Hypothalamus (tissue), 51 donors: ENCODE measurements at places on chromosomes 3 and 15.

DNA sequence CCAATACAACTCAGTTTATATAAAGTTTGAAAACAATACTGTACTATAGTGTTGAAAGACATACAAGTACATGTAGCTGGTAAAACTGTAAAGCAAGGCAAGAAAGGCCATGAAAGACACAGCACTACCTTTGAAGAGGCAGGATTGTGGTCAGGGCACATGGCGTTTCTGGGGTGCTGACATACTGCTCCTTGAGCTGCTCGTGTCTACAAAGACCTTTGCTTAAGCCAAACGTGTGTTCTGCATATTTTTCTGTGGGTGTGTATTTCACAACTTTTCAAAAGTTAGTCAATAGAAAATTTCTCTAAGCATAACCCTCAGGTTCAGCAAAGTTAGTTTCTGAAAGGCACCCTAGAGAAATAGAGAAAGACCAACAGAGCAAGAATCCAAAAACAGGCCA is 14.1 kb upstream of the TOPAZ1 start:
- no peak for DNase-seq

DNA sequence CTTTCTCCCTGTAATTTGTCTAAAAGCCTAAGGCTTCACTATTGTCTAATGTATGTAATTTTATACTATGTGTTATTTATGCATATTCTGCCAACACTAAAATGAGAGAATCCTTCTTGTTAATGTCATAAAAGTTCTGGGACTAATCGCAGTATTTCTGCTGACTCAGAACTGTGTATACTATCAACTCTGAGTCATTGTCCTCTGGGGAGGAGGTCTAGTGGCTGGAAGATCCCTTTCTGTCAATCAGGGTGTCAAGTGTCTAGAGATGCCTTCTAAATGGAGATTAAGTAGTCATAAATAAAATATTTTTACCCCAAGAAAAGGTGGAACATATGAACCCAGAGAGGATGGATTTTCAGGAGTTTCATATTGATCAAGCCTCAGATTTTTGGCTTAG is 473.4 kb downstream of the AGBL1 start:
- no peak for DNase-seq

DNA sequence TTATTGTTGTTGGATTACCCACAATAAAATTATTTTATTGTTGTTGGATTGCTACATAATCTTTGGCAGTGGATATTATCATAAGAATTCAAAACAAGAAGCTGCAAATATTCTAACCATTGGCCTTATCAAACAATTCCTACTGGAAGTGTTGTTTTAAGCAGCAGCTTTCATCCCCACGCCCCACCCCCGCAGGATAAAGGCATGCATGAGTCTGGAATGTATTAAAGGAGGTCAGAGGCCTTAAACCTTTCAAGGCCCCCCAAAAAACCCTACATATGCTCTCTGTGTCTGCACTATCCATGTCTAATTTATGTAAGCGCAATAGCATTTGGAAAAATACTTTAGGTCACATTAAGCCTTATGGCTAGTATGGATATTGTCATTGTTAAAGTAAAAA is 23.1 kb downstream of the P3H2 start:
- no peak for DNase-seq

DNA sequence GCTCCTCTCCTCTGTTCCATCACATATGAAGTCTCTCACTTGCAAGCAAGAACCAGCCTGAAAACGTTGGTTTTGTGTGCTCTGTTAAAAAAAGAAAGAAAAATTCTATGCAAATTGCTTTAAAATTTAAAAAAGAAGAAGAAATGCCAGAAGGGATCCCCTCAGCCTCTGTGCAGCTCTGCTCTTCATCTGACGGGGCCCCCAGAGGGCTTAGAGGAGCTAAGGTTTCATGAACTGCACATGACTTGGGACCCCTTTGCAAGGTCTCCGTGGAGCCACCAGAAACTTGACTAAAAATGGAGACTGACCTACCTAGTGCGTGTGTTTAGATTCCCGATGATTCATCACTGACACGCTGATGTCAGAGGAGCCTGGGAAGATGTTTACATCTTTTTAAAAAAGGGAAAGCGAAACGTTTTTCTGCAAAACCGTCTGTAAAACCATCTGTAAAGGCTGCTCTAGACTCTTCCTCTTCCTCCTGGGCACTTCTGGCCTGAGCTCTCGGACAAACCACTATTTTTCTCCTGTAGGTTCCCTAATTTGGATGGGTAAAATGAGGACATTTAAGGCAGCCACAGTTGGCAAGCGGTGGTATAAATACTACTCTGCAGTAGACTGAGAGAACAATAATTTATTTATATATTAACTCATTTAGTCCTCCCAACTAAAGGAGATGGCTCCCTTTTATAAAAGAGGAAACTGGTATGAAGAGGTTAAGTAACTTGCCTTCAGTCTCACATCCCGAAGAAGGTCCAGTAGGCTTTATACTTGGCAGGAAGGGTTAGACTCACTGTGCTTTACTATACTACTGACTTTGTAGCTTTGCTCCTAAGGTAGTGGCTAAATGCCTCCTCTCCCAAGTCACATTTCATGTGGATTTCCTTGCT is 67.2 kb upstream of the POLG start:
- DNase-seq = no peak

GRCh38 chr3:149555927-149556326 is 81.4 kb downstream of the TM4SF4 start:
- DNase-seq = no peak

- no peak for DNase-seq
These were observed 30.2 kb upstream of the MASP1 start for GRCh38 chr3:187321766-187322165.

- DNase-seq = no peak
These were observed 125.5 kb downstream of the GREM1 start for GRCh38 chr15:32843219-32843815.

DNA sequence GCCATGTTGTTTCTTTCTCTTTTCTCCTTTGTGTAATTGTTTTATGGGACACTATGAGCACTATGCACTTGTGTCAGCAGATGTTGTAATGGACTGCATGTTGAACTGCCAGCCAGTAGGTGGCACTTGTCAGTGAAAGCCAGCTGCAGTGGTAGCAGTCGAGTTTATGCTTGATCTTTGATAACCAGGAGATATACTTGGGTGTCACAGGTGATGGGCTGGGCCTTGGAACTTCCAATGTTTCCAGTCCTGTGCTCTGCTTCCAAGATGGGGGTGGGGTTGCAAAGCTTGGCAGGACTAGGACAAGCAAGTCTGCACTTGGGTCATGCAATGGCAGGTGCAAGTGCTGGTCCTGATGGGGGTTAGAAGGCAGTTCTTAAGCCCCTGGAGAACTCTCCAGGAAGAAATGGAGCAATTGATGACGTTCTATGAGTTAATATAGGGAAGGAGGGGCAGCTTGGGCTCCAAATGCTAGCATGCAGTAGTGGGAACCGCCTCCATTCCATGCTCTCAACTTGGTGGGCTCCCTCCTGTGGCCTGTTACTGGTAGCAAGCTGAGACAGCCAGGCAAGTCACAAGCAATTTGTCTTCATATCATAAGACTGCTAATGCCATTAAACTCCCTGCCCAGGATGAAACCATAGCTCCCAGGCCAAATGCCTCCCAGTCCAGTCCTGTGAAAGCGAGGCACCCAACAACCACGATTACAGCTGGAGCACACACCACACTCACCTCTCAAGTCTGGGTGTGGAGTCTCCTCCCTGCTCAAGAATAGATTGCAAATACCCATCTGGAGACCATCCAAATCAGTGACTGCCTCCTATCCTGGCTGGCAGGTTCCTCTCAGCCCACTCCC is 287.2 kb downstream of the CGGBP1 start:
- no peak for DNase-seq

GRCh38 chr15:75454471-75455378 is 3.2 kb upstream of the SIN3A start:
- DNase-seq = peak; percentile 83

- DNase-seq = no peak
These were observed 80.7 kb downstream of the NR1I2 start for GRCh38 chr3:119862616-119863015.

DNA sequence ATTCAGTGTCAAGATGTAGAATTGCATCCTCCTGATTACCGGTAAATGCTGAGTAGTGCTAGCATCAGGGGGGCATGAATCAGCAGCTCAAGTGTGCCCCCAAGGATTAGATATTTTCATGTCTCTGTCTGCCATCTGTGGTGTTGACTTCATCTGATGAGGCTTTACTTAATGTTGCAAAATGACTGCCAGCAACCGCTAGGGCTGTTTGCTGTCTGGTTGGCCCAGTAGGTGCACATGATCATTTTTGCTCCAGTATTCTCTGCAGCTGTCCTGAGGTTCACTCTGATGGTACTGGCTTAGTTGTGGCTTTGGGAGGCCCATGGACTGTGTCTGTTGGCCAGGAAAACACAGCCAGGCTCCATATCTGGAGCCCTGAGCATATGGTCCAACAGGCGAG is 316.4 kb downstream of the SOX2 start:
- no peak for DNase-seq

- DNase-seq = no peak
These were observed 517.3 kb downstream of the MFSD1 start for GRCh38 chr3:159319156-159319555.

- DNase-seq = no peak
These were observed 44.0 kb downstream of the GOLGB1 start for GRCh38 chr3:121705541-121705940.

DNA sequence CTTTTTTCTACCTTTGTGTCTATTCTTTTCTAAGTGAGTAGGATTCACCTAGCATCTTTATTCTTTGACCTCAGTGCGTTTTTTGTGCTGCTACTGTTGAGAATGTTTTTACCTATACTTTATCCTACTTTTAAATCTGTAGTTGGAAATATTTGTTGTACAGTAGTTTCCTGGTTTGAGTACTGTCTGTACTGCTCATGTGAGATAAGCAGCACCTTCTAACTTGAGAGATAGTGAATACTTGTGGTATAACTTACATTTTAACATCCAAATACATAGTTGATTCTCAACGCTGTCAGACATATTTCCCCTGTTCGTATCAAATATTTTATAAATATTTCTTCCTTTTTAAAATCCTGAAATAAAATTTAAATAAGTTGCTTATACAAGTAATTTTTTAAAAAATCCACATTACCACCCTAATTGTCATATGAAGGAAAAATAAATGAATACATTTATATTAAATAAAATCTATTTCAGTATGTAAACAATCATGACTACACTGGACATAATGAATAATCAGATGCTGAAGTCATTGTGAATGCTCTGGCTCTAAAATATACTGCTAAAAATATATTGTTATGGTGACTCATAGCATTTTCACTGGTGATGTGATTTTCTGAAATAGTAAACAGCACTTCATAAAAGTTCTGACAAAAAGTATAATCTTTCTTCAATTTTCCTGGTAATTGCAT is 17.4 kb downstream of the ATP11B start:
- DNase-seq = no peak

DNA sequence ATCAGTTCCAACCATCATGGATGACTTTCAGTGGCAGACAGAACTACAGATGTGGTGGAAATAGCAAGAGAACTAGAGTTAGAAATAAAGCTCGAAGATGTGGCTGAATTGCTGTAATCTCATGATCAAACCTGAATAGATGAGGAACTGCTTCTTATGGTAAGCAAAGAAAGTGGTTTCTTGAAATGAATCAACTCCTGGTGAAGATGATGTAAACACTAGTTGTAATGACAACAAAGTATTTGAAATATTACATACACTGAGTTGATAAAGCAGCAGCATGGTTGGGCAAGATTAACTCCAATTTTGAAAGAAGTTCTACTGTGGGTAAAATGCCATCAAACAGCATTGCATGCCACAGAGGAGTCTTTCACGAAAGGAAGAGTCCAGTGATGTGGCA is 131.7 kb upstream of the FAM3D start:
- no peak for DNase-seq

- DNase-seq = no peak
These were observed 39.6 kb downstream of the SEMA6D start for GRCh38 chr15:47756872-47757271.

- no peak for DNase-seq
These were observed 350.2 kb upstream of the POU1F1 start for GRCh38 chr3:87626546-87626945.

- no peak for DNase-seq
These were observed 98.9 kb upstream of the TJP1 start for GRCh38 chr15:29921130-29921601.

GRCh38 chr3:46674031-46674845 is 19.2 kb downstream of the ALS2CL start:
- DNase-seq = no peak

DNA sequence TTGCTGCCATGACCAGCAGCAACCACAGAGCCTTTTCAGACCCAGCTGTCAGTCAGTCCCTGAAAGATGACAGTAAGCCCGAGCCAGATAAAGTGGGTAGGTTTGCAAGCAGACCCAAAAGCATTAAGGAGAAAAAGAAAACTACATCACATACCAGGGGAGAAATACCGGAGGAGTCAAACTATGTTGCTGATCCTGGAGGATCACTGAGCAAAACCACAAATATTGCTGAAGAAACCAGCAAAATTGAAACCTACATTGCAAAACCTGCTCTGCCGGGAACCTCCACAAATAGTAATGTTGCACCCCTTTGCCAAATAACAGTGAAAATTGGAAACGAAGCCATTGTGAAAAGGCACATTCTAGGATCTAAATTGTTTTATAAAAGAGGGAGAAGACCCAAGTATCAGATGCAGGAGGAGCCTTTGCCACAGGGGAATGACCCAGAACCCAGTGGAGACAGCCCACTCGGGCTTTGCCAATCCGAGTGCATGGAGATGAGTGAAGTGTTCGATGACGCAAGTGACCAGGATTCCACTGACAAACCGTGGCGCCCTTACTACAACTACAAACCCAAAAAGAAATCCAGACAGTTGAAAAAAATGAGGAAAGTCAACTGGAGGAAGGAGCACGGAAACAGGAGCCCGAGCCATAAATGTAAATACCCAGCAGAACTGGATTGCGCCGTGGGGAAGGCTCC is 42.1 kb upstream of the RASA2 start:
- DNase-seq = no peak

DNA sequence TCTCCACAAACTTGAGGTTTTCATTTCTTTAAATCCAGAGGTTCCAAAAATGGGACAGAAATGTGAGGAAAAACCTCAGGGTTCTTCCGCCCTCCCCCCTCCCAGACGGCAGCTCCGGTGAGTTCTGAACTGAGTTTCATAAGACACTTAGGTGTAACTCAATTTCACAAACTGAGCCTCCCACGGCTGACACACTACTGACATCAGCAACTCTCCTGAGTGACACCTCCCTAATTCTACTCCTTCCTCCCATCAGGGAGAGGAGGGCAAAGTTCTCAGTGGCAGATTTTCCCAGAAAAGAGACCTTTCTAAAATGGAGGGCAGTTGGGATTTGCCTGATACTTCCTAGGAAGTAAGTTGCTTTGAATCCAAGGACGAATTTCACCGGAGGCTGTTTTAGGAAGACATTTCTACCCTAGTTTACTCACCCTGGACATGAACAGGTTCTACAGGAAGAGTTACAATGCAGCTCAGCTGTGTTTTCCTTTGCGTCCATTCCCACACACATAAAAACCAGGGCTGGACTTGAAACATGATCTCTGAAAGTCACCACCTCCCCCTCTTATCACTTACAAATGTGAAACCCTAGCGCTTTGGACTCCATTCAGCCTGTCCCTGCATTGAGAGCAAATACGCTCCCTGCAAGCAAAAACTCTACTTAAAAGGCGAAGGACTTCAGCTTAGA is 78.1 kb upstream of the LMOD3 start:
- DNase-seq = no peak

GRCh38 chr15:61184431-61184830 is 44.7 kb downstream of the RORA start:
- no peak for DNase-seq
